Muscle of leg (tissue), 16 donors: ENCODE measurements at places on chromosomes 13 and 19. TPM values are rescaled to one million over a fixed set of nuclear protein-coding genes. Genes with fewer than 3 reads are reported as not detected.
A peak's percentile ranks its signal among the peaks of the same experiment; 100 is the strongest.

Gene OR7D2
- polyA plus RNA-seq: 0.08 TPM

DNA sequence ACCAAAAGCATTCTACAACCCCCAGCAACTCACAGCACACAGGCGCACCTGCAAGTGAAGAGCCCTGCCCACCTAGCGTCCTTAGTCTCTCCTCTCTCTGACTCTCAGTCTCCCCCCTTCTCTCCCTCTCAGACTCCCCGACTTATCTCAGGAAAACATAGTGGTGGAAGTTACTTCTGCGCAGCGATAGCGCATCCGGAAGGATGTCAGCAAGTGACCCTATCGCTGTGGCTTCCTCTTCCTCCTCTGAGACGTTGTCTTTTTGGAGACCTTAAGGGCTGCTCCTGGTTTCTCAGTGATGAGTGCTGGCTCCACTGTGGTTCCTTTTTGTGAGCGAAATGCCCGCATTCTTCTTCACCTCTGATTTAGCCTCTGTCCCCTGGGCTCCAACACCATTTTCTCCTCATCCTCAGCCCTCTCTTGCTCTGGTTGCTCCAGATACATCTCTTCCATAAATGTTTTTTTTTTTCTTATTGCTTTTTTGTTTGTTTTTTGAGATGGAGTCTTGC is 1.4 kb upstream of the YIF1B start:
- DNase-seq: peak; percentile 39

- no peak for DNase-seq
Observed at GRCh38 chr19:17737690-17738153, 13.6 kb upstream of the FCHO1 start.

- DNase-seq: no peak
Observed at GRCh38 chr19:1992759-1993260, 22.7 kb downstream of the BTBD2 start.

Gene TUBA3C
- not detected for polyA plus RNA-seq
